ENCODE measurements at places on chromosomes 4 and X. TPM values are rescaled to one million over a fixed set of nuclear protein-coding genes. Genes with fewer than 3 reads are reported as not detected.

The SMARCA1 gene
- total RNA-seq: 48.0 TPM

The F11 gene
- not detected for total RNA-seq

The FTSJ1 gene
- total RNA-seq: 45.1 TPM

The UGT8 gene
- 0.05 TPM for total RNA-seq

The PPARGC1A gene
- 1.5 TPM for total RNA-seq

The EGF gene
- under 0.01 TPM for total RNA-seq

The KLHL15 gene
- total RNA-seq: 10.0 TPM

The SUV39H1 gene
- total RNA-seq: 4.3 TPM

The IL15 gene
- 2.0 TPM for total RNA-seq

The ETDA gene
- total RNA-seq: not detected

The C1QTNF7 gene
- not detected for total RNA-seq

The GAGE12E gene
- total RNA-seq: not detected

The RAB33A gene
- total RNA-seq: 0.42 TPM

The FREM3 gene
- total RNA-seq: 0.51 TPM

The NAP1L2 gene
- total RNA-seq: 2.2 TPM

The S100P gene
- total RNA-seq: not detected

The RFC1 gene
- total RNA-seq: 46.3 TPM

All from dermis blood vessel endothelial cell (primary cell).